NCI-H1417 (cell line): ENCODE measurements at places on chromosomes 4 and X.

GRCh38 chrX:140672840-140673731 is 36.5 kb upstream of the LINC00632 start:
- no peak for DNase-seq

GRCh38 chr4:36601864-36602495 is 320.6 kb downstream of the DTHD1 start:
- DNase-seq: no peak

DNA sequence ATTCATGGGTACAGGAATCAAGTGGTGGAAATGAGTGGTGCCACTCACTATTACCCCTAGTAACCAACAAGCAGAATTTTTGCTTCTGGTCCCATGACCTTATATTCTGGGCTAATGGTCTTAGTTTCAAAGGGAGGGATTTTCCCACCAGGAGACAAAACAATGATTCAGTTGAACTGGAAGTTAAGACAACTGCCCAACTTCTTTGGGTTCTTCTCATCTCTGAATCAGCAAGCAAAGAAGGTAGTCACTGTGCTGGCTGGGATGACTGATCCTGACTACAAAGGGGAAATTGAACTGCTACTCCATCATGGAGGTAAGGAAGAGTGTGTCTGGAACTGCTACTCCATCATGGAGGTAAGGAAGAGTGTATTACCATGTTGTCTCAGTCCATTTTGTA is 87.2 kb downstream of the IL13RA2 start:
- no peak for DNase-seq

GRCh38 chr4:141713771-141714445 is 77.5 kb downstream of the IL15 start:
- DNase-seq: no peak
